NCI-H1694 (cell line): ENCODE measurements at places on chromosomes 3 and 15.

DNA sequence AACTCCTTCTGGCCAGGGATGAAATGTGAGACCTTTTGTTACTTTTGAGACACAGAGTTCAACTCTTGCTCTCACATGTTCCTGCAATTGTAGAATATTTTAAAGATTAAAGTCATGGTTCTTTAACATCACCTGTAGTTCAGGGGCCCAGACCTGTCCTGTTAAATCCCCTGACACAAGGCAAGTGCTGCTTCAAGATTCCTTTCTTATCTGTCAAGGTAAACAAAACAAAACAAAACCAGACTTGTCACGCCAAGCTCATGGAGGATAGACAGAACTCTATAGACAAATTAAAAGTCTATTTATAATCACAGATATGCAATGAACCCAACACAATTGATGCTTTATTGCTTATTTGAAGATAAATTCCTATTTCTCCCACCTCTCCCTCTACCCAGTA, 48.6 kb upstream of the NEDD4 start:
- no peak for DNase-seq

- no peak for DNase-seq
These were observed 395.3 kb downstream of the VGLL3 start for GRCh38 chr3:86595696-86596095.

DNA sequence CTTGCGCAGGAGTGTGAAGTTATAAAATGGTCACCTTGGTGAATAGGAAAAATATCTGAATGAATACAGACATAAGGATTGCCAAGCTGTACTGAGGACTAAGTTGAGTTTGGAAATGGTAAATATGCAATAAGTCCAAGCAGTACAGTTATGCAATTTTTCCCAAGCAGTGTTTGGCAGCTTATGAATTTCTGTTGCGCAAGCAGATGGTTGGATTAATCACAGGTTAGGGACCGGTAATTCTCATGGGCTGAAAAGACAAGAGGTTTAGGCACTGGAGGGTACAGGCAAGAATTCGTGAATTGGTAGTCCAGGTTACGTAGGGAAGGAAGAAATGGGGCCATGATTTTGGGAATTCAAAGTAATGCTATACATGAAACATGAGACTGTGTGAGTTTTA, 210.3 kb downstream of the RAP2B start:
- DNase-seq: no peak

- no peak for DNase-seq
These were observed 2.0 kb upstream of the NR1I2 start for GRCh38 chr3:119779731-119780383.

- no peak for DNase-seq
These were observed 152.6 kb downstream of the ZNF621 start for GRCh38 chr3:40677321-40677720.

DNA sequence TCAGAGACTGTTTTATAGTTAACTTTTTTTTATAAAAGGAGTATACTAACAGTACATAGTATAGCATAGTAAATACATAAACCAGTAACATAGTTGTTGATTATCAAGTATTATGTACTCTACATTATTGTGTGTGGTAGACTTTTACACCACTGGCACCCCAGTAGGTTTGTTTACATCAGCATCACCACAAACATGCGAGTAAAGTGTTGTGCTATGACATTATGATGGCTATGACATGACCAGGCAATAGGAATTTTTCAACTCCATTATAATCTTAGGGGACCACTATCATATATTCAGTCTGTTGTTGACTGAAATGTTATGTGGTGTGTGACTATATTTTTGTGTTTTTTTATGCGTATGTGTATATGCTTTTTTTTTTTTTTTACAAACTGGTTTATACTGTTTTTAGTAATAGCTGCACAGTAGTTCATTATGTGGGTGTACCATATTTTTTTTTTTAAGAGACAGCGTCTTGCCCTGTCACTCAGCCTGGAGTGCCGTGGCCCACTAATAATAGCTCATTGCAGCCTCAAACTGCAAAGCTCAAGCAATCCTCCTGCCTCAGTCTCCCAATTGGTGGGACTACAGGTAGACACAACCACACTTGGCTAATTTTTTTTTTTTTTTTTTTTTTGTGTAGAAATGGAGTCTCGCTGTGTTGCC, 1.9 kb downstream of the CAPN7 start:
- DNase-seq: no peak

DNA sequence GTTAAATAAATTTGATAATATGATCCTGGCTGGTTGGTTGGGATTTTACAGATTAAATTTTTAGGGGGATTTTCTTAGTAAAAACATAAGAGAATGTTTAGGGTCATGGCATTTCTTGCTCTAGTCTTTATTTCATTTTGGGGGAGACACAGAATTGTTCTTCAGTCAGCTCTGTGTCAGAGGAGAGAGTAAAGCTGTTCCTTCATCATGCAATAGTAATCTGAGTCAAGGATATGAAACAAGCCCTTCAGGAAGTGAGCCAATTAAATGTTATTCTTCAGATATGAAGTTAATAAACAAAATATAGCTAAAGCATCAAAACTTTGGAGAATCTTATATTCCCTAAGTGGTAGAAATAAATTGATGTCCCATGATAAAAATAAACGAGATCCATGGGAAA, 22.9 kb upstream of the SLC4A7 start:
- DNase-seq: no peak

- no peak for DNase-seq
These were observed 2.6 kb upstream of the ABHD10 start for GRCh38 chr3:111976254-111976653.

DNA sequence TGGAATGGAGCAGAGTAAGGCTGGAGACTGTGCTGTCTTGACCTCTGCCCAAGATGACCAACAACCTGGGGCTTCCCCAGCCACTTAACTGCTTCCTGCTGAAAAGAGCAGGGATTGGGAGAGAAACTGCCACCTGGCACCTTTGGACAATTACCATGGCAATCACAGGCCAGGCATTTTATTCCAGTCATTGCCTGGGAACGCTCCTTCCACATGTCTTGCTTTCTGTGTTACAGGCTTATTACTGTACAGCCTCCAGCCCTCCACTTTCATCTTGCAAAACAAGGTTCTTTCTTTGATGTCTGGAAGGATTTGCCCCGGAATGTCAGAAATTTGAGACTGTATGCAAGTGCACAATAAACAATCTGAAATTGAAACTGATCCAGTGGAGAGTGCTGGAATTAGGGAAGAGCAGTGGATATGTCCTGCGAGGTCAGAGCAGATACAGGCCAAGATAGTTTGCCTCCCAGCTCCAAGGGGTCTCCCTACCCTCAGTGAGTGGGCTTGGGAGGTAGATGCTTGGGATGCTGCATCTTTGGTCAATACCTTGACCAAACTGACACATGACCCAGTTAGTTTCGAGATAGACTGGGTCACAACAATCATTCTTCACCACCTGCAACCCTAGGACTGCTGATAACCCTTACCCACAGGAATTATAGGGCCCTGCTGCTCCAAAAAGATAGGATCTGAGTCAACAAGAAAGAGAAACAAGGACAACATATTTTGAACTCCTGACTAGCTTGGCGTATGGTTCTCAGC, 2.7 kb downstream of the PPP1R14D start:
- DNase-seq: no peak

DNA sequence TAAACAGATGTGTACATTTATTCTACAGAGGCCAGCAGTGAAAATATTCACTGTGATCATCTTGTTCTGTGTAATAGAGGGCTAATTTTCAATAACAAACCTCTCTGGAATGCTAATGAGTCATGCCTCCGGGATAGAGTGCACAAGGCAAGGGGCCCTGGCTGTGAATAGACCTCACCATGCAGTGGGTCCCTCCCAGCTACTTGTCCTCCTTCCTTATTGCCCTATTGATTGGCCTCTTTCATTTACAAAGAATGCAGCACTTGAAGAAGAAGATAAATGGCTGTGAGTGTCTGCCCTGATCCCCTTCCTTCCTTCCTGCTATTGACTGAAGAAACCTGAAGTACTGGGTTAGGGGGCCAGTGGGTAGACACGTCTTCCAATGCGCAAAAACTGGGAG, 436.3 kb downstream of the WDR72 start:
- no peak for DNase-seq

GRCh38 chr3:196726788-196727675, 12.6 kb upstream of the PAK2 start:
- DNase-seq: no peak

GRCh38 chr3:60149501-60149900, 1099.7 kb upstream of the CFAP20DC start:
- DNase-seq: no peak

GRCh38 chr3:132622761-132623160, 25.7 kb downstream of the ACKR4 start:
- no peak for DNase-seq

GRCh38 chr3:105362021-105362665, 4.6 kb upstream of the ALCAM start:
- DNase-seq: no peak

GRCh38 chr3:73028803-73029202, 32.2 kb downstream of the PPP4R2 start:
- DNase-seq: no peak

DNA sequence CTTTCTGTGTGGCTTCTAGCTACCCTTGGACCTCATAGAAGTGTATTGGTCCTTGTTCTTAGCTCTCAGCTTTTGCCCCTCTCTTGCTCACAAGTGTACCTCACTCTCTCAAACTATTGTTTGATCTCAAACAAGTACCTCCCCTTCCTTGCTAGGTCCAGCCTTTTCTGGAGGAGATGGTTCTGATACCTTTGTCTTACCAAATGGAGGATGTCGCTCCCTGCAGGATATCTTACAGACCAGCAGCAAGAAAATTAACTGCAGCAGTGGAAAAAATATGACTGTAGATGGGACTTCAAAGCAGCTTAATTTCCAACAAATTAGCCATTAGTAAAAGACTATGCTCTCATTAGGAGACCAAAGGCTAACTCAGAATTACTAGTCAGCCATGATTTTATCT, 388.1 kb upstream of the ROBO2 start:
- no peak for DNase-seq

DNA sequence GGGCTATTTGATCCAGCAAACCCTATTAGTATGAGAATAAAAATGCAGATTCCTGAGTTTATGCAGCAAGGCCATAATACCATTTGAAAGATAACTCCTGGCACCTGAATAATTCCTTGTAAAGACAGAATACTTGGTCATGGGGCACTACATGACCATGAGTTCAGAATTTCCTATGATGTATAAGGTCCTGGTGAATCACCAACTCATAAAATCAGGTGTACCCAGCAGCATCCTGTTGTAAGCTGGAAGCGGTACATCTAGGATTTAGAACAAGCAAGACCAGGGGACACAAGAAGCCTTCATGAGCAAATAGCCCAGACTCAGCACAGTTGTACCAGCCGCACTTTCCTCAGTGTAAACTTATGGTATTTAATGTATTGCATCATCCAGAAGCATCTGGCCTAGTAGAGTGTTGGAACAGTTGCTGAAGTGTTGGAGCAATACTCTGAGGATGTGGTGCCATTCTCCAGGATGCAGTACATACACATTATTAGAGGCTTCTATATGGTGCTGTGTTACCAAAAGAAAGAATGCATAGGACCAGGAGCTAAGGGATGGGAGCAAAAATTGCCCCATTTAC, 233.4 kb downstream of the SQOR start:
- no peak for DNase-seq

DNA sequence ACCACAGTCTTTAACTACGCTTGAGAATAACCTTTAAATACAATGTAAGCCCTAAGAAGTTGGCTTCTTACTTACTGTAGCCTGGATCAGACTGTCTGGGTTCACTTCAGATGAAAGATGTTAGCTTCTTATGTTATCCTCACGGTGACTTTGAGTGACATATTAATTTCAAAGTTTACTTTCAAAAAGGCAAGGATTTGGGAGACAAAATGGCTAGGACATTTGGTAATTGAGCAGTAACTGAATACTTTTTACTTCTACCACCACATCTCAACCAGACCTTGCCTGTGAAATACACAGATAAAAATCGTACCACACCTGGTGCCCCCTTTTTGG, 36.0 kb upstream of the BNIP2 start:
- no peak for DNase-seq

GRCh38 chr15:100653608-100654007, 51.2 kb downstream of the ASB7 start:
- DNase-seq: no peak

DNA sequence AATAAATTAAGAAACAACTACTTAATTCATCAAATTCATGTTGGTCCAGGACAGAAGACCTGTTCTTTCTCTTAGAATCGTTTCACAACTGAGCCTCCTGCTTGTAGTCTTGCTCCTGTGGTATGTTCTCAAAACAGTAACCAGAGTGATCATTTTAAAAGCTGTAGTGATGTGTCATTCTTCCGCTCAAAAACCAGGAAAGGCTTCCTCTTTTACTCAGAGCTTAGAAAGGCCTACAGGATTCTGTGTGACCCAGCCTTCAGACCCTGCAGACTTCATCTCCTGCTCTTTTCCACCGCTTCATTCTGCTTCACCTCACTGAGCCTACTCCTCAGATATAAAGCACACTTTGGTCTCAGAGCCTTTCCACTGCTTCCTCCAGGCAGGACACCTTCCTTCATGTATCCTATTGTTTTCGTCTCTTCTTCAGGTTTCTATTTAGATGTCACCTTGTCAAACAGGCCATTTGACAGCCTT, 22.7 kb downstream of the ST6GAL1 start:
- DNase-seq: no peak

DNA sequence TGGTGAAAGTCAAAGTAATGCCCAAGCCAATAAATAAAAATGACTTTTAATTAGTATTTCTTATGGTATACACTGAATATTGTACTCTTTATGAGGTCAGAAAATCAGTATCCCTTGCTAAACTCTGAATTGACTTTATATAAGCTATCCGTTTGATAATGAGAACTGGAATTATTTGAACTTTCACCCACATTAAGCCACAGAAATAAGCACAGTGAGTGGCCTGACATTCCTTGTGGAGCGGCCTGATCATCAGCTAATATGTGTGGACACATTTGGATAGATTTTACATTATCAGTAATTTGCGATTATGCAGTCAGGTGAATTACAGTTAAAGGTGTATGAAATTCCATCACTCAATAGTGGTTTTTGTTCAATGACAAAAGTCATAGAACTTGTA, 136.0 kb upstream of the CBLB start:
- no peak for DNase-seq

- no peak for DNase-seq
These were observed 12.7 kb upstream of the CPA3 start for GRCh38 chr3:148852271-148852992.

DNA sequence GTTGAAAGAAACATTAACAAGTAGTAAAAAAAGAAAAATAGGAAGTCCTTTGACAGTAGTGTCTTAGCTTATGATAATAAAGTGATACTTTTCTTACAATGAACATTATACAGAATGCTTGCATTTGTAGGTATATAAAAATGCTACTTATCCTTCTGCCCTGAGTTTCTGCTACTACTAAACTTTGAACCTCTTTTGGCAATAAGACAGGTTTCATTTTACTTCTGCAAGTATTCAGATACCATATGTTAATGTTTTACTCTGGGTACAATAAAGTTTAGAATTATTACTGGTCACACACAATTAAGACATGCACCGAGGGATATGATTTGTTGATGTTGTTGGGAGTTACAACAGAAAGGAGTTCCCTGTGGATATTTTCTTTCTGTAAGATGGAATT, 57.9 kb downstream of the NEO1 start:
- DNase-seq: no peak

GRCh38 chr3:65856907-65857306, 181.8 kb downstream of the MAGI1 start:
- DNase-seq: no peak
